ENCODE measurements at places on chromosomes 12 and 14.

- DNase-seq: no peak
Measured at GRCh38 chr14:56268039-56268438, 149.8 kb downstream of the PELI2 start.

GRCh38 chr14:64724578-64724930 lies 20.3 kb downstream of the PLEKHG3 start:
- no peak for DNase-seq

- DNase-seq: no peak
Measured at GRCh38 chr12:57216014-57216911, at the start of gene NXPH4. NXPH4 (plus strand) TSS chr12:57216794; CDS start chr12:57216970, 176 bp downstream.

GRCh38 chr14:95034788-95035187 lies 122.5 kb downstream of the DICER1 start:
- DNase-seq: no peak

- no peak for DNase-seq
Measured at GRCh38 chr12:112514926-112515642, 96.3 kb downstream of the PTPN11 start.
